Prostate gland (tissue), 2 donors: ENCODE measurements at places on chromosomes 1 and 21. TPM values are rescaled to one million over a fixed set of nuclear protein-coding genes. Genes with fewer than 3 reads are reported as not detected.

The CACNA1E gene
- 4.1 TPM for total RNA-seq

The RAVER2 gene
- total RNA-seq = 18.3 TPM

The FCAMR gene
- total RNA-seq = 2.3 TPM

The AIRE gene
- total RNA-seq = not detected

The KIF2C gene
- total RNA-seq = 13.2 TPM

The TNFRSF18 gene
- 3.1 TPM for total RNA-seq

The ARHGEF10L gene
- 39.7 TPM for total RNA-seq

The UQCRH gene
- 258 TPM for total RNA-seq

The ECE1 gene
- 146 TPM for total RNA-seq

- no peak overlapping the region for H3K27ac ChIP-seq
- no peak overlapping the region for H3K4me3 ChIP-seq
- H3K36me3 ChIP-seq = no peaks in the 10 kb centered on the region
- no peaks in the 10 kb centered on the region for H3K4me1 ChIP-seq
Observed at GRCh38 chr1:70295749-70296148, 58.8 kb downstream of the ANKRD13C start.

GRCh38 chr1:151164732-151165280 lies 896 bp downstream of the LYSMD1 start:
- DNase-seq = no peak
- peak overlapping the region; percentile 65 for H3K4me3 ChIP-seq
- H3K27ac ChIP-seq = peak overlapping the region; percentile 86
- H3K36me3 ChIP-seq = peaks cover 8% of the 10 kb centered on the region
- peaks cover 6% of the 10 kb centered on the region for H3K4me1 ChIP-seq
- no peaks in the 10 kb centered on the region for H3K27me3 ChIP-seq

DNA sequence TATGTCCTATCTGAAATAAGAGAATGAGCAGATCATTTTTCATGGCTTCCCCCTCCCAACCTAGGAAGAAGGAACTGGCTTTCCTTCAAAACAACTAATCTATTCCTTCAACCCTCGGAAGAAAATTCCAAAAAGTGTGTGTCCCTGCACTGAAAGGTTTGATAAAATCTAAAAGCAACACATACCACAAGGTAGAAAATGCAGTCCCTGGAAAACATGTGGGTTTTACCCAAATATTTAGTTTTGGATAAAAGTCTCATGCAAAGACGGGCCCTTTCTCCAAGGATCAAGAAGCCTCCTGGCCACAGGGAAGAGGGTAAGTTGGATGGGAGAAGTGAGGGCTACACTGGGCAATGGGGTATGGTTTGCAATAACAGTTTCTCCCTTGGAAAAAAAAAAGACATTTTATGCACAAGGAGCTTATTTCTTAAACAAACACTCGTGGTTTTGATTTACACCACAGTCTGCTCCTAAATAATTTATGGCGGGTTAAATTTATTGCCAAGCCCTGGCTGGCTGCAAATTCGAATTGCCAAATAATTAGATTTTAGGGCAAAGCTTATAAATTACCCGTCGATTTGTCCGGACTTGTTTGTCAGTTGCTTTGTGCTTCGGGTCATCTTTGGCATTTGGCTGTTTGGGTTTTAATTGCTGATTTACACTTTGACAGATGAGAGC lies 28.9 kb downstream of the ERI3 start:
- H3K27ac ChIP-seq = no peak overlapping the region
- no peaks in the 10 kb centered on the region for H3K36me3 ChIP-seq
- no peaks in the 10 kb centered on the region for H3K27me3 ChIP-seq
- peak; percentile 24 for DNase-seq

DNA sequence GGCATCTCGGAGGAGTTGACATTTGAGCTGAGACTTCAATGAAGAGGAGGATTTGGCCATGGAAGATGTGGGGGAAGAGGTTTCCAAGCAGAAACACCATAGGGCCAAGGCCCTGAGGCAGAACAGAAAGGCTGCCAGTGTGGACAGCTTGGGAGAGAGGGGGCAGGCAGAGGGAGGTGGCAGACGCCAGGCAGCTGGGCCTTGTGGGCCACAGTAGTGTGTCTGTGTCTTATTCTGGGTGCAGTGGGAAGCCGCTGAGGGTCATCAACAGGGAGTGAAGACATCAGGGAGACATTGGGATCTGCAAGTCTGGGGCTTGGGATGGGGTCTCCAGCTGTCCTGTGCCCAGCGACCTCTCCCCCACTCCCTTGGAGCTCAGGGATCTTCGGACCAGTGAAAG lies 96.8 kb downstream of the LACTBL1 start:
- no peaks in the 10 kb centered on the region for H3K36me3 ChIP-seq
- no peak for DNase-seq
- H3K27me3 ChIP-seq = no peaks in the 10 kb centered on the region
- H3K4me1 ChIP-seq = peaks cover under 1% of the 10 kb centered on the region
- no peak overlapping the region for H3K4me3 ChIP-seq

GRCh38 chr1:5743435-5744095 lies 248.7 kb downstream of the NPHP4 start:
- no peak overlapping the region for H3K4me3 ChIP-seq
- H3K27me3 ChIP-seq = no peaks in the 10 kb centered on the region
- DNase-seq = no peak
- H3K4me1 ChIP-seq = no peaks in the 10 kb centered on the region

- H3K4me3 ChIP-seq = no peak overlapping the region
- DNase-seq = no peak
- no peaks in the 10 kb centered on the region for H3K4me1 ChIP-seq
- H3K36me3 ChIP-seq = no peaks in the 10 kb centered on the region
- H3K27ac ChIP-seq = no peak overlapping the region
Observed at GRCh38 chr1:81887421-81888144, 86.8 kb downstream of the ADGRL2 start.

DNA sequence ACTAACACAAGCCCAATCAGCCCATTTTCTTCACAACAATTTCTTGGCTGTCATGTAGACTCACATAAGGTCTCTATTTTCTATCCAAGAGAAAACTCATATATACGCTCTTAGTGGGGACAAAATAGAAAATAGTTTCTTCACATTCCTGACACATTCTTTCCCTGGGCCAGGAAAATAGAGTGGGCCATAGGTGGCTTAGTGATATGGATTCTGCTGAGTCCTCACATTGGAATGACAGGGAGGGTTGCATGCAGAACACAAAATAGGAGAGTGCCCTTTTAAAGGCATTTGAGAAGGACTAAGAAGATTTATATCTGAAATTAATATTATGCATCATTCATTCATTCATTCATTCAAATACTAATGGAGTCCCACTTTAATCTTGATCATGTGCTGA lies 207.7 kb downstream of the LYPLAL1 start:
- H3K36me3 ChIP-seq = no peaks in the 10 kb centered on the region
- no peaks in the 10 kb centered on the region for H3K27me3 ChIP-seq
- no peak overlapping the region for H3K4me3 ChIP-seq
- no peak for DNase-seq

GRCh38 chr1:221430152-221430960 lies 311.5 kb downstream of the DUSP10 start:
- H3K4me3 ChIP-seq = no peak overlapping the region
- no peak overlapping the region for H3K27ac ChIP-seq
- no peaks in the 10 kb centered on the region for H3K27me3 ChIP-seq
- DNase-seq = no peak
- no peaks in the 10 kb centered on the region for H3K36me3 ChIP-seq

- no peak overlapping the region for H3K27ac ChIP-seq
- H3K4me1 ChIP-seq = no peaks in the 10 kb centered on the region
- H3K4me3 ChIP-seq = no peak overlapping the region
- H3K27me3 ChIP-seq = no peaks in the 10 kb centered on the region
- H3K36me3 ChIP-seq = no peaks in the 10 kb centered on the region
Observed at GRCh38 chr1:65538664-65539063, 118.2 kb downstream of the LEPR start.

GRCh38 chr1:18716112-18716784 lies 85.6 kb downstream of the PAX7 start:
- peaks cover 15% of the 10 kb centered on the region for H3K27me3 ChIP-seq
- no peak overlapping the region for H3K4me3 ChIP-seq
- H3K4me1 ChIP-seq = no peaks in the 10 kb centered on the region
- DNase-seq = no peak
- no peak overlapping the region for H3K27ac ChIP-seq

- no peak overlapping the region for H3K4me3 ChIP-seq
- H3K27me3 ChIP-seq = no peaks in the 10 kb centered on the region
- no peak for DNase-seq
- no peak overlapping the region for H3K27ac ChIP-seq
Observed at GRCh38 chr1:36787312-36787913, 246.9 kb downstream of the GRIK3 start.

GRCh38 chr21:29423099-29423870 lies 124.6 kb downstream of the BACH1 start:
- H3K4me3 ChIP-seq = no peak overlapping the region
- H3K36me3 ChIP-seq = no peaks in the 10 kb centered on the region
- H3K27ac ChIP-seq = no peak overlapping the region
- no peaks in the 10 kb centered on the region for H3K27me3 ChIP-seq
- no peak for DNase-seq
